ENCODE measurements at places on chromosomes 2 and 18.

- no peak for DNase-seq
Measured at GRCh38 chr2:168611896-168612650, 156.0 kb downstream of the CERS6 start.

- DNase-seq: no peak
Measured at GRCh38 chr2:207467716-207468347, 61.9 kb upstream of the CREB1 start.

GRCh38 chr18:10948421-10948820 is 200.9 kb downstream of the PIEZO2 start:
- no peak for DNase-seq

- no peak for DNase-seq
Measured at GRCh38 chr18:44973282-44973681, 292.6 kb downstream of the SETBP1 start.

DNA sequence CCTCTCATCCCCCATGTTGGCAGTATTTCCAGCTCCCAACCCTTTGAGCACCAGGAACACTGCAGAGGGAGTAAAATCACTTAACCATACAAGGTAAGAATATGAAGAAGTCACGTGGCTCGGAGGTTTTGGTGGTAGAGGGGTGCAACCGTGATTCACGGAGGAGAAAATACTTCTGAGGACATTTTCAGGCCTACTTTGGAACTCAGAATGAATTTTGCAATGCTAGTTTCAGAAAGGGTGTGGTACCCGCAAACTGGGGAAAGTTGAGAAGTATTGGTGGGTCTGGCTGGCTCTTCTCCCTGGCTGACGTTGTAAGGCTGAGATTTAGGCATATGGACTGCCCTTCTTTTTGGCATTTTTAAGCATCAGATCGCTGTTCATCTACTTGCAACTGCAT is 442 bp downstream of the SERPINB5 start:
- DNase-seq: no peak

DNA sequence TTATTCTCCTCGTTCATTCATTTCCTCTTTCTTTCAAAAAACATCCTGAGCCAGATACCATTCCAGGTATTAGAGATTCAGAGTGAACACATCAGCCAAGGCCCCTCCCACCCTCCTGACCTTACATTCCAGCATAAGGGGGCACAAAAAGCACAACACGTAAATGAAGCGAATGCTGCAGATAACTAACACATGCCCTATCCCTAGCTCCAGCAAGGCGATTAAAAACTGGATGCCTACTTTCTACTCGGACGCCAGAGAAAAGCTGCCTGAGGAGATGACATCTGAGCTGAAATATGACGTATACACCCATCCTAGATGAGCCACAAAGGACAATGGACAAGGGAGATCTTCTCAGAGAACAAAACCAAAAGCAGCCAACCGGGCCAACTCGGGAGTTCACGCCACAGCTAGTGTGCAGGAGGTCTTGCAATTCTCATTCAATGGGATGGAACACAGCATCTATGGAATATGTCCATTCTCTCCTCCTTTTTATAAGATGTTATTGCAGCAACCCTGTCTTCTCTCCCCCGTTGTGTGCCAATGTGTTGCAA is 33.5 kb downstream of the FEZ2 start:
- no peak for DNase-seq

GRCh38 chr18:13726972-13727331 is 479 bp downstream of the RNMT start:
- no peak for DNase-seq

DNA sequence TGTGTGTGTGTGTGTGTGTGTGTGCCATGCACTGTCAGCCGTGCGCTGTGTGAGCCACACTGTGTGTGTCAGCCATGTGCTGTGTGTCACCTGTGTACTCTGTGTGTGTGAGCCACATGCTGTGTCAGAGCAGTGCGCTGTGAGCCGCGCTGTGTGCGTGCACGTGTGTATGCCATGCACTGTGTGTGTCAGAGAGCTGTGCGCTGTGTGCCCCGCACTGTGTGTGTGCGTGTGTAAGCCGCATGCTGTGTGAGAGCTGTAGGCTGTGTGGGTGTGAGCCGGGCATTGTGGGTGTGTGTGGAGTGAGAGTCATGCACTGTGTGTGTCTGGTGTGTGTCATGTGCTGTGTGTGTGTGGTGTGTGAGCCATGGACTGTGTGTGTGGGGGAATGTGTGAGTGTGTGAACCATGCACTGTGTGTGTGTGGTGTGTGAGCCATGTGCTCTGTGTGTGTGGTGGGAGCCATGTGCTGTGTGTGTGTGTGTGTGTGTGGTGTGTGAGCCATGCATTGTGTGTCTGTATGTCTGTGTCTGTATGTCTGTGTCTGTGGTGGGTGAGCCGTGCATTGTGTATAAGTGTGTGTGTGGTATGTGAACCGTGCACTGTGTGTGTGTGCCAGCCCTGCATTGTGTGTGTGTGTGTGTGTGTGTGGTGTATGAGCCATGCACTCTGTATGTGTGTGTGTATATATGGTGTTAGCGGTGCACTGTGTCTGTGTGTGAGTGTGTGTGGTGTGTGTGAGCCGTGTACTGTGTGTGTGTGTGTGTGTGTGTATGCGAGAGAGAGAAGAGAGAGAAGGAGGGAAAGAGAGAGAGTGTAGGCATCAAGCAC is 106.4 kb upstream of the TPO start:
- DNase-seq: no peak

DNA sequence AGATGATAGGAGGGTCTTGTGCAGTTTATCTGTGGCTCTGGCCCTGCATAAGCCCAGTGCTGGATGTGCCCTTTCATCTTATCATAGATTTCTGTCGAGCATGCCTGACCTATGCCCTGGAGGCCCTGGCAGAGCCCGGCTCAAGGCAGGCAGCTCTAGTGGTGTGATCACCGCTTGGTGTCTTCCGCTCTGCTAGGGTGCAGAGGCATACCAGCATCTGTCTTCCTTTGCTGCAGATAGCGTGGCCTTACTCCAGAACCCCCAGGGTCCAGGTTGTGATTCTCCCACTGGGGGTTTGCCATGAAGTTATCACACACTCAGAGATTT is 13.7 kb upstream of the TRAF3IP1 start:
- DNase-seq: no peak

DNA sequence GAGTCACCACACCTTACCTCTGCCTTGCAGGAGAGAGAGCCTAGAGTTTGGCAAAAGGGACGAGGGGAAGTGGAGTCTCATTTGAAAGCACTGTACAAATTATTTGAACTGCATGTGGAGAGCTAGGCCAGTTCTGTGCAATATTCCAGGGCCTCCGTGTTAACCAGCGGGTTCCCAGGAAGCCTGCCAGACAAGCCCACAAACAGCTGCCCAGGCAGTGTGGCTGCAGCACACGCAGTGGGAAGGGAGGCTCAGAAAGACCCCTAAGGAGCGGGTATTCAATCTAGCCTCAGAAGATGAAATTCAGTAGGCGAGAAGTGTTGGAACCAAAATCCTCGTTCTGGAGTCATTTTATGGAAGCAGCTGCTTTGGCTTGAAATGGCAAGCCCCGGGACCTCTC is 30.7 kb downstream of the CNGA3 start:
- no peak for DNase-seq

- DNase-seq: no peak
Measured at GRCh38 chr18:67553437-67553836, 36.9 kb upstream of the DSEL start.

- no peak for DNase-seq
Measured at GRCh38 chr2:67289921-67290371, 107.2 kb upstream of the ETAA1 start.

GRCh38 chr2:24843330-24843860 is 50.2 kb downstream of the CENPO start:
- no peak for DNase-seq

DNA sequence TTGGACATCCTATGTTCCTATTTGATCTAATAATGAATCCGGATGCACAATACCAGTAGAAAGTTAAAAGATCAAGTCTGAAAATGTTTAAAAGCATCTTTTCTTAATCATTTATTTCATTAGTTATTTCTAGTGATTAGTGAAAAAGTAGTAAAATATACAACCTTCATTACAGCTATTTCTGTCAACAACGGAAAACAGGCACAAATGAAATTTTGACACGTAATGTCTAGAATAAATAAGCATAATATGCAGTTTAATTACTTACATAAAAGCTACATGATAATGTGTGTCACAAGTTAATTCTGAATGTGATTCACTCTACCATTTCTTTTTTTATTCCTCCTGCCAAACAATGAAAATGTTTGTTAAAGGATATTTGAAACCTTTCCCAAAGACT is 216.1 kb downstream of the MYCN start:
- DNase-seq: no peak

GRCh38 chr2:36705326-36706020 is 9.0 kb downstream of the VIT start:
- no peak for DNase-seq

DNA sequence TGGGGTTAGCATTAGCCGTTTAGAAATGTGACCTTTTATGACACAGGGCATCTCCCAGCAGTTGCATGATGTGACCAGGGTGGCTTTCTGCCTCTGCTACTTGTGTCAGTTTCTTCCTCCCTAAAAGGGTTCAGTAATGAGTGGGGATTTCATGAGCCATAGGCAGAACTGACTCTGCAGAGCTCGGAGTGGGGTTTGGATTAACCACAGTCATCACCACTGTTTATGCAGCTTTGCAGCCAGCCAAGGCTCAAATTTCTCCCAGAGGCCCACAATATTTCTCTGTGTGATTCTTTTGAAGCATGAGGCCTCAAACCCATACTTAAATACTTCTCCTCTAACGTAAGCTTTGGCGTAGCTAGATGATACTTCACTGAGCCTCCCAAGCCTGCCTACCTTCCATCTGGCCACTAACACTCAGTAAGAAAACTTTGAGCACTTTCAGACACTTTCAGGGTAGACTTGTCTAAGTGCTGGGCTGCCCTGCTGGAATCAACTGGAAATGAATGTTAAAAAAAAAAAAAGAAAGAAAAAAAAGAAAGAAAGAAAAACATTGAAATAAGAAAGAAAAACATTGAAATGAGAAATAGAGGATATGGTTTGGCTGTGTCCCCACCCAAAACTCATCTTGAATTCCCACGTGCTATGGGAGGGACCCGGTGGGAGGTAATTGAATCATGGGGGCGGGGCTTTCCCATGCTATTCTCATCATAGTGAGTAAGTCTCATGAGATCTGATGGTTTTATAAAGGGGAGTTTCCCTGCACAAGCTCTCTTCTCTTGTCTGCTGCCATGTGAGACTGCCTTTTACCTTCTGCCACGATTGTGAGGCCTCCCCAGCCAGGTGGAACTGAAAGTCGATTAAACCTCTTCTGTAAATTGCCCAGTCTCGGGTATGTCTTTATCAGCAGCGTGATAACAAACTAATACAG is 11.5 kb upstream of the LAPTM4A start:
- DNase-seq: no peak

GRCh38 chr2:132620115-132620514 is 49.9 kb downstream of the LYPD1 start:
- no peak for DNase-seq

DNA sequence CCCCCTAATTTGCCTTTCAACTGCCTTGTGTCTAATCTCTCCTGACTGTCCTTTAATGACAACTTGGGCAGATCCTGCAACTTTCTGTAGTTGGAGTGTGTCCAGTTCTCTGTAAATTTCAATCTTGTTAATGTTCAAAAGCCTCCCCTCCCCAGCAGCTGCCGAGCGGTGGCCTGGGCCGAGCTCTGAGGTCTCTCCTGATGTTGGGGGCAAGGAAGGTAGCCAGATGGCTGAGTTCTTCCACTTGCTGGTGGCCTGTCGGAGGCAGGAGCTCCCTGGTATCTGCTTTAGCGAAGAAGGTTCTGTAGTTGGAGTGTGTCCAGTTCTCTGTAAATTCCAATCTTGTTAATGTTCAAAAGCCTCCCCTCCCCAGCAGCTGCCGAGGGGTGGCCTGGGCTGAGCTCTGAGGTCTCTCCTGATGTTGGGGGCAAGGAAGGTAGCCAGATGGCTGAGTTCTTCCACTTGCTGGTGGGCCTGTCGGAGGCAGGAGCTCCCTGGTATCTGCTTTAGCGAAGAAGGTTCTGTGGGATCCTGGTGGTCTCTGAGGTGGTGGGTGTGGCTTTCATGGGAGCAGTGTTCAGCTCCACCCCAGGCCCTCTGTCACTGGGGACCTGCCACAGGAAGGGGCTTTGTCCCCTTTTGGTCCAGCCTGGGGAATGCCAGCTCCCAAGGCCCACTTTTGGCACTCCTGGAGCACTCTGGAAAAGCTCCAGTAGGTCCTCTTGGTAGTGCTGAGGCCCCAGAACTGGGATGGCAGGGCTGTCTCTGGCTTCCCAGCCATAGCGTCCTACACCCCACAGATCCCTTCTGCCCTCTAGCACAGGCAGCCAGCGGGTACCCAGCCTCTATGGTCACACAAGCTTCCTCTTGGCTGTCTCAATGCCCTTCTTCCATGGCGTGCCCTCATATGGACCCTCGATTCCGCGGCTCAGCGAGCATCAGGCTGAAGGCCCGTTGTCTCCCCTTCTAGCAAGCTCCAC is 211.9 kb downstream of the ALPK2 start:
- DNase-seq: no peak

DNA sequence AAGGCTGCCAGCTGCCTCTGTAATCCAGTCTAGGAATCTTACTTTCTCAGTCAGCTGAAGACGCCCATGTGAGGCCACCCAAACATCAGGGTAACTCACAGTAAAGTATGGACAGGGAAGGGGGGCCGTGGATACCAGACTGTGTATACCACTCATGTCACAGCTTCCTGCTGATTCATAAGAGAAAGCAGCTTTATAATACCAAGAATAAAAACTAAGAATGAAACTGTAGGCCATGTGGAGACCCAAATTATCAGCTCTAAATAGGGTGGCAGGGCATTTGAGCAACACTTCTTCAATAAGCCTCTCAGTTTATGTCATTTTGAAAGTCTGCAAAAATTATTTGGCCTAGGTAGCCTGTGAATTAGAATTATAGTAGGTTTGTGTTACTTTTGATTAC is 115.0 kb upstream of the CDCA7 start:
- no peak for DNase-seq

DNA sequence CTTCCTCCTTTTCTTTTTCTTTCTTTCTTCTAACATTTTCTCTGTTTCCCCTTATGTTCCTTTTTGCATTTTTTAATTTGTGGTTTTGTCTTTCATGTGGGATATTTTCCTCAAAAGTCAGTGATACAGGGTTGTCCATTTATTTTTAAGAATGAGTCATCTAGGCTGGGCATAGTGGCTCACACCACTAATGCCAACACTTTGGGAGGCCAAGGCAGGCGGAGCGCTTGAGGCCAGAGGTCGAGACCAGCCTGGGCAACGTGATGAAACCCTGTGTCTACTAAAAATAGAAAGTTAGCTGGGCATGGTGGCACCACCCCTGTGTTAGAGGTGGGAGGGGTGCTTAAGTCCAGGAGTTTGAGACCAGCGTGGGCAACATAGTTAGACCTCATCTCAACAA is 35.8 kb downstream of the KATNAL2 start:
- no peak for DNase-seq
